ENCODE measurements at places on chromosomes 1 and 21. TPM values are rescaled to one million over a fixed set of nuclear protein-coding genes. Genes with fewer than 3 reads are reported as not detected.

GRCh38 chr1:29875557-29876028, 639.3 kb downstream of the PTPRU start:
- DNase-seq, result peak; percentile 63

Gene KCNK1
- 25.8 TPM for total RNA-seq

DNA sequence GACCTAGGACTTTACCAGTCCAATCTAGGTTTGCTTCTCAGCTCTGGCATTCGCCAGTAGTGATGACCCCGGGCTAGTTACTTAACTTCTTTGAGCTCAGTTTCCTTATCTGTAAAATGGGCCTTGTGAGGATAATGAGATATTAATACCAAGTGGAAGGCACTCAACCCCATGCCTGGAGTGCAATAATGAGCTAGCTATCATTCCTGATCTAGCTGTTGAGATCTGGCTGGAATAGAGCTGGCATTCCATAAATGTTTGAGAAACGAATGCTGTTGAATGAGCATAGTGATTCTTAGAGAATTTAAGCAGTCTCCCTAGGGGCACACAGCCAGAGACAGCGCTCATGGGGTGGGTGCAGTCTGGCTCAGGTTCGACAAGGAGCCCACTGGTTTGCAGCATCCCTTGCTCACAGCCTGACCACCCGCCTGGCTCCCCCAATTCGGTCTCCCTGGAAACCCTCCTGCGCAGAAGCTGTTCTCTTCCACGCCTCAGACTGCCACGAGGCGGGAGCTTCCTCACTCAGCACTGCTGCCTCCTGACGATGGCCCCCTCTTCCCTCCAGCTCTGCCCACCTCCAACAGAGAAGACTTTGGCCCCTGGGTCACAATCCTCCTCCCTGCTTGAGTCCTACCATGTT, 32.5 kb downstream of the DHCR24 start:
- DNase-seq, result no peak

- DNase-seq, result peak; percentile 98
Measured at GRCh38 chr21:29145354-29145782, 14.9 kb downstream of the MAP3K7CL start.

- no peak for DNase-seq
Measured at GRCh38 chr1:91053630-91054029, 31.8 kb upstream of the ZNF644 start.

Gene C1orf105
- not detected for total RNA-seq

DNA sequence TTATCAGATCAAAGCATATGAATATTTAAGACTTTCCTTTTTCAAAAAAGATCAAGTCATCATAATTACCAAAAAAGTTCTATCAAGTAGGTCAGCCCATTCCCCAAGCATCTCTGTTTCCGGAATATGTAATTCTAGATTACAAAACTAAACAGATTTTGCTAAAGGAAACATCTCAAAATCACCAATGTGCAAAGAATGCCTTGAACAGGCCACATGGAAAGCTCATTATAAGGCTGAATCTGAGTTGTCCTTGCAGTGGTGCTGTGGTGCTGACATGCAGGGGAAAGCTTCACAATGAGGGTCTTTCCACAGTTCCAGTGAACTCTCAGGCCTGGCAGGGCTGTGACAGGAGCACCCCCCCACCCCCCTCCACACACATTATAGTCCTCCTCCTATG, 240.9 kb downstream of the OMA1 start:
- no peak for DNase-seq

DNA sequence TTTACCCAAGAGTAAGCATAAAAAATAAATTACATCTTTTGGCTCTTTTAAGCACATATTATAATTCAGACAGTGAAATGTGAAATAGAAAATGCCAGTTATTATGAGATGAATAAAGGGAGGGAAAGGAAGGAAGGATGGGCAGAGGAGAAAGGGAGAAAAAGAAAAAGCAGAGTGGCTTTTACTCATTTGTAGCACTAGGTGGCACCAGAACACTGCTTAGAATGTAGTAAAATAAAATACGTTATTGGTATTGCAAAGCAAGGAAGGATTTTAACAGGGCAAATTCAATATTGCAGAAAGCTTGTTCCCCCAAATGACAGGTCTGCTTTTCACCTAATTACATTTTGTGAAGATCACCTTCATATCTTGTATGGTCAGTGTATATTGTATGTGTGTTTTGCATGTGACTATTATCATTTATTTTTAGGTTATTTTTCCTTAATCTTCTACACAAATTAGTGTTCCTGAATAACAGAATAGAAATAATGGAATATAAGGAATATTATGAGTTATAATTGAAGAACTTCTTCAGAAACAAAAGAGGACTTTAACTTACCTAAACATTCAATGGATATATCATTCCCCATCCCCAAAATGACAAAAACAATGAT, 9.1 kb upstream of the PCNX2 start:
- DNase-seq, result peak; percentile 30

DNA sequence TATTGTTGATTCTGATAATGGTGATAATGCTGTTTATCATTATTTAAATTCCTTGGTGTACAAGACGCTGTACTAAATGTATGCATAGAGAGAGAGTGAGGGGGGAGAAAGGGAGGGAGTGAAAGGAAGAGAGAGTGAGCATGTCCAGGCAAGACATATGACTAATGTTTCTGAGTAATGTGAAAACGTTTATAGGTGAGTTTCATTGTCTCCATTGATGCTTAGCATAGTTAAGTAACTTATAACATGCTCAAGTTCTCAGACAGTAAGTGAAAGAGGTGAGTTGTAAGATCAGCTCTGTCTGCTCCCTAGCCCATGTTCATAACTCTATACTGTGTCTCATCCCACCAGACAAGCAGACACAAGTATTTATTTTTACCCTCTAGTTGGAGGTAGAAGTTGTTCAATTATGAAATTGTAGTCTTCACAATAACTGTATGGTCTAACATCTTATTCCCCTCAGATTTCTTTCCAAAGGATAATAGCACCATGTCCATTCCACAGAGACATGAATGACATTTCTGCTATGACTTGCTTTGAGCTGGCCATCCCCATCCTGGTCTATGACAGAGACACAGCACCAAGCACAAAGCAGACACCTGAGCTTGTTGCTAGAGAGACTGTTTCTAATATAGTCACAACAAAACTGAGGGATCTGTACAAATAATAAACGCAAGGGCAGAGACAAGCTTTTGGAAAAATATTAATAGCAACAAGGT, 285.1 kb downstream of the CACNA1E start:
- DNase-seq, result peak; percentile 99

GRCh38 chr1:31739346-31739745, 24.8 kb downstream of the ADGRB2 start:
- DNase-seq, result peak; percentile 64

DNA sequence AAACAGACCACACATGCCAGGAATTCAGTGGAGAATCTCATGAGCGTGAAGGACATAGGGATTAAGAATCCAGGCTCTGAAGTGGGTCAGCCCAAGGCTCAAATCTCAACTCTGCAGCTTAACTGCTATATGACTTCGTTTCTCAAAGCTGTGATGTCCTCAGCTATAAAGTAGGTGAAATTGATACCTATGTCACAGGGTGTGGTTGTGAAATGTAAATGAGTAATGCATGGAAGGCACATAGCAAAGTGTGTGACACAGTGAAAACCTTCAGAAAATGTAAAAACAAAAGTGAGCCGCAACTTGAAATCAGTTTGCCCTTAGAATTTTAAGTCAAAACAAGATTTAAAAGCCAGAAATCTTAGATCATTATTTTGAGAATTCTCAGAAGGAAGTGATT, 145.7 kb upstream of the PRMT6 start:
- DNase-seq, result peak; percentile 75

- no peak for DNase-seq
Measured at GRCh38 chr1:83619170-83619896, 379.6 kb downstream of the TTLL7 start.

DNA sequence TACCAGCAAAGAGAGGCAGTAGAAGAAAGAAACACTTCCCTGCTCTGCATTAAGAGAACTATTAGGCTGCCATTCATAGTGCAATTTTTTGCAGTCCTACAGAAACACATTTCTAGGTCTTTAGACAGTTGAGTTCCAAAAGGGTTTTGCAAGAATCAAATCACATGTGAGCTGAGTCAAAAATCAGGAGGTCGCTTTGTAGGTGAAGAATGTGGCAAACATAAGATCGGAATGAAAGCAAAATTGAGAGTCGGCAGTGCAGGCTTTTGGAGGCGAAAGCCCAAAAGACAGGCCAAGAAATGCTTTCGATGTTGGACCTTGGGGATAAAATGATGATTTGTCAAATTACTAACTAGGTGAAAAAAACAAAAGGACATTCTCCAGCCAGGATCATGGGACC, 213.5 kb upstream of the NRIP1 start:
- DNase-seq, result no peak

GRCh38 chr1:166796620-166797236, 42.5 kb upstream of the POGK start:
- DNase-seq, result no peak

GRCh38 chr1:209375097-209375496, 208.4 kb upstream of the CAMK1G start:
- DNase-seq, result no peak

- no peak for DNase-seq
Measured at GRCh38 chr1:9262096-9262986, 27.8 kb downstream of the H6PD start.

DNA sequence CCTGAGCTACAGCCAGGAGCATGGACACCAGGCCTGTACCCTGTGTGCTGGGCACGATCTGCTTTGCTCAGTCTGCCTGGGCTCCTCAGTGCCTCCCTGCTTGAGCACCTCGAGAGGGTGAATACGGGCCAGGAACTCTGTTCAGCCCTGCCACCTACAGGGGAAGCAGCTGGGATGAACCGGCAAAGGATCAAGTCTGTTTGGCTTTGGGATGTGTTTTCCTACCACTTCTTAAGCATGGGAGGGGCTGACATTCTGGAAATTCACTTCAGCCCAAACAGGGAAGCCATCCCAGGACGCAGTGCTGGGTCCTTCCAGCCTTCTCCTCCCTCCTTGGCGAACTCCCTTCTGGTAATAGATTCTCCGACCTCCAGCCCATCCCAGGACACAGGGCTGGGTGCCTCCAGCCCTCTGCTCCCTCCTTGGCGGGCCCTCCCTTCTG, 55.8 kb upstream of the SELENON start:
- DNase-seq, result peak; percentile 54

Gene LHX8
- not detected for total RNA-seq

Gene CRABP2
- total RNA-seq, result 5.3 TPM

- no peak for DNase-seq
Measured at GRCh38 chr21:43911935-43912487, 47.0 kb downstream of the AGPAT3 start.

GRCh38 chr1:218412171-218412570, 67.0 kb downstream of the TGFB2 start:
- DNase-seq, result no peak

DNA sequence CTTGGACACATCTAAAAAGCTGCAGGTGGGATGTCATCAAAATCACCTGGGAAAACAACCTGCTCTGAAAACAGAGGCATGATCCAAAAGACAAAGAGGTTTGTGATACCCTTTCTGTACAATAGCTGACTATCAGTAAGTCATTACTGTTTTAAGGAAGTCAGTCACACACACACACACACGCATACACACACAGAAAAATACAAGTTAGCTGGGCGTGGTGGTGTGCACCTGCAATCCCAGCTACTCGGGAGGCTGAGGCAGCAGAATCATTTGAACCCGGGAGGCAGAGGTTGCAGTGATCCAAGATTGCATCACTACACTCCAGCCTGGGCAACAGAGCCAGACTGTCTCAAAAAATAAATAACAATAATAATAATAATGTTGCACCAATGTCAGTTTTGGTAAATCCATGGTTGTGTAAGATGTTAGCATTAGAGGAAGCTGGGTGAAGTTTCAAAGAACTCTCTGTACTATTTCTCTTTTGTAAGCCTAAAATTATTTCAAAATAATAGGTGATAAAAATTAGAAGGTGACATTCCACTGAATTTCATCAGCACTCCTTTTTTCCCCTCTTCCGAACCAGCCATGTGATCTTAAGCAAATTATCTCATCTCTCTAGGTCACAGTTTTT, 9.9 kb upstream of the HLCS start:
- no peak for DNase-seq

Gene MYOC
- not detected for total RNA-seq

- DNase-seq, result no peak
Measured at GRCh38 chr1:224846119-224846907, 83.2 kb upstream of the DNAH14 start.

- DNase-seq, result peak; percentile 48
Measured at GRCh38 chr21:34814529-34814951, 145.7 kb downstream of the CLIC6 start.

Gene TARBP1
- total RNA-seq, result 9.1 TPM

Gene INSRR
- total RNA-seq, result not detected

GRCh38 chr1:107524301-107524700, 383.5 kb downstream of the NTNG1 start:
- DNase-seq, result no peak

GRCh38 chr1:215987092-215987875, 420.2 kb downstream of the KCTD3 start:
- DNase-seq, result peak; percentile 47

DNA sequence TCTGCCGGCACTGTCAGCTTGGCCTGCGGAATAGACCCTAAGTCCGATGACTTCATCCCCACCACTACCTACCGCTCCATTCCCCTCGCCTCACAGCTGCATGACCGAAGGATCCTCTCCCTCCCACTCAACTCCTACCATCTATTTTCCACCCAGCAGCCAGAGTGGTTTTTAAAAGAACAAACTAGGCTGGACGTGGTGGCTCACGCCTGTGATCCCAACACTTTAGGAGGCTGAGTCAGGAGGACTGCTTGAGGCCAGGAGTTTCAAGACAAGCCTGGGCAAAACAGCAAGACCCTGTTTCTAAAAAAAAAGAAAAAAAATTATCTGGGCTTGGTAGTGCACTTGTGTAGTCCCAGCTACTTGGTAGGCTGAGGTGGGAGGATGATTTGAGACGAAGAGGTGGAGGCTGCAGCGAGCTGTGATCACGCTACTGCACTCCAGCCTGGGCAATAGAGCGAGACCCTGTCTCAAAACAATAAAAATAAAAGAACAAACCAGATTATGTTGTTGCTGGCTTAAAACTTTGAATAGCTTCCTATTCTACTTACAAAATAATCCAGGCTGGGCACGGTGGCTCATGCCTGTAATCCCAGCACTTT, 59.0 kb downstream of the UBIAD1 start:
- no peak for DNase-seq

Gene FAM229A
- total RNA-seq, result 0.26 TPM

DNA sequence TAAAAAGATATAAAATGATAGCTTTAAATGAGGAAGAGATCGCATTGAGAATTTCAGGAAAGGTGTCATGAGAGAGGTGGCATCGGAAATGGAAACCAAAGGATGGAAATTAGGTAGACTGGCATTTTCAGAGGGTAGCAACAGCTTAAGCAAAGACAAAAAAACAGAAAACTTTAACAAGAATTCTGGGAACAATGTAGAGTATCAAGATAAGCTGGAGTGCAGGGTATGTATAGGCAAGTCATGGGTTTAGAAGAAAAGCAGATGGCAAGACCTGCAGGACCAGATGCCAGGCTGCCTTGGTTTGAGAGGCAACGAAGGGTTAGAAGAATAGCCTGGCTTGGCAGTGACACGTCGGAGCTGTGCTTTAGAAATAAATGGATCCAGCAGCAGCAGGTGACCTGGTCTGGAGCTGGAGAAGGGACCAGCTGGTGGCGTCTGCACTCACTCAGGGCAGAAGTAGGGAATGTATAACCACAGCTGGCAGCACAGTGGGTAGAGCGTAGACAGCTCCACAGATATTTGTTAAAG, 149.4 kb upstream of the TIAM1 start:
- no peak for DNase-seq

Measured in bronchial epithelial cell (primary cell).